ENCODE measurements at places on chromosomes 13 and 19.

DNA sequence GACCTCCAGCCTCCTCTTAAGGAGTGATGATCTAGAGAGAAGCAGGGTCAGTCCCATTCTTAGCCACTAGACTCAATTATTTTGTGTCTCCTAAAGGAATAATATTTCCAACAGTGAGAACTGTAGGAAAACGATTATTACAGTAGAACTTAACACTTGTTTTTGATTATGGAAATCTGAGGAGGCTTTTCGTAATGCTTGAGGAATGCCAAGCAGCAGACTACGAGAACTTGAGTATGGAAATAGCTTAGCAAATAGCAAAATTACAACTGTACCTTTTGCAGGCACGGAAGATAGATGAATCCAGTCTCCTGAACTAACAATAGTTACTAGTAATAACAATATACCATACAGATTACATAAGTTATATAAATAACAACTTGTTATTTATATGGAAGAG is 12.2 kb downstream of the BRD4 start:
- no peaks in the 10 kb centered on the region for H3K36me3 ChIP-seq
- H3K4me1 ChIP-seq = peaks cover 98% of the 10 kb centered on the region
- peak overlapping the region; percentile 36 for H3K27ac ChIP-seq
- DNase-seq = no peak
- no peak overlapping the region for H3K4me3 ChIP-seq

- H3K4me3 ChIP-seq = no peak overlapping the region
- H3K4me1 ChIP-seq = no peaks in the 10 kb centered on the region
- H3K27ac ChIP-seq = no peak overlapping the region
Observed at GRCh38 chr19:28399187-28399586, 813.8 kb downstream of the UQCRFS1 start.

DNA sequence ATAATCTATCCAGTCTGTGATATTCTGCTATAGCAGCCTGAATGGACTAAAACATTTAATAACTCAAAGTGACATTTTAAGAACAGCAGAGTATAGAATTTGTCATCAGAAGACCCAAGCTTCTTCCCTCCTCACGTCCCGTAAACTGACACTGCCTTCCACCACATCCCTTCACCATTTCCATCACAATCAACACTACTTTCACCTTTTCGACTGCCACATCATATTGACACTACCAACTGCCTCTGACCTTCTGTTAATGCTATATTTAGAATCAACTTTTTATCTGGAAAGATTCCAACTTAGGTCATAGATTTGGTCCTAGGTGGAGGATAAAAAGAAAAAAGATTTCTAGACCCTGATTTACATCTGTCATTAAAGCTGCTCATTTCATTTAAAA is 39.6 kb downstream of the STOML3 start:
- H3K4me3 ChIP-seq = no peak overlapping the region
- no peaks in the 10 kb centered on the region for H3K4me1 ChIP-seq
- H3K27ac ChIP-seq = no peak overlapping the region
- DNase-seq = no peak

GRCh38 chr13:90806016-90806615 is 541.4 kb upstream of the MIR17HG start:
- H3K27ac ChIP-seq = no peak overlapping the region
- H3K4me3 ChIP-seq = no peak overlapping the region
- H3K4me1 ChIP-seq = no peaks in the 10 kb centered on the region
- H3K27me3 ChIP-seq = no peaks in the 10 kb centered on the region
- no peaks in the 10 kb centered on the region for H3K36me3 ChIP-seq

DNA sequence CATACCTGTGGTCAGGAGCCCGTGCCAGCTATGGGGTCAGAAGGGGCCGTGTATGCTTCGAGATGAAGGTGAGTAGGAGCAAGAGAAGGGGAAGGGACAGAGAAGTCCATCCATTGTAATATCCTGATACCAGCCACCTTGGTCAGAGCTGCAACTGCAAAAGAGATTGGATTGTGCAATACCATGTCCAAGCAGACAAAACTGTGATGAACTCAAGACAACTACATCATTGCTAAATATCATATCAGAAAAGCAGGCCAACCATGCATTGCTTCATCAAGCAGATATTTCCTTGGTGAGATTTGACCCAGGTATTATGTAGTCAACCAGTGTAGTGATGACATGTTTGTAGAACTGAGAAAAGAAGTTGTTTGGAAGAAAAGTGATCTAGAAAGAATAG is 12.1 kb downstream of the HNRNPUL1 start:
- H3K4me3 ChIP-seq = no peak overlapping the region
- no peak for DNase-seq
- no peak overlapping the region for H3K27ac ChIP-seq
- no peaks in the 10 kb centered on the region for H3K4me1 ChIP-seq
- H3K36me3 ChIP-seq = peaks cover 100% of the 10 kb centered on the region

DNA sequence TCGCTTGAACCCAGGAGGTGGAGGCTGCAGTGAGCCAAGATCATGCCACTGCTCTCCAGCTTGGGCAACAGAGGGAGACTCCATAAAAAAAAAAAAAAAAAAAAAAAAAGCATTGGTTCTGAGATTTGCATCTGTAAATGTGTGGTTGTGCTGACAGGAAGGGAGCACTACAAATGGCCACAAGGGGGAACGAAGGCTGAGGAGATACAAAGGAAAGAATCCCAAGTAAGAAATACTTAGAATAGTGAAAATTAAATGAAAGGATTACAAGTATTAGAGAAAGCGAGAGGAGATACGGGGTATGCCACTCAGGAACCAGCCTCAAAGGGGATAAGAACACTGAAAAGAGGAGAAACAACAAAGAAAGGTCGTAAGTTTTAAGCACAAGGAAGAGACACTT is 284.9 kb downstream of the KLF12 start:
- no peaks in the 10 kb centered on the region for H3K36me3 ChIP-seq
- no peak overlapping the region for H3K4me3 ChIP-seq
- DNase-seq = no peak

- H3K27me3 ChIP-seq = no peaks in the 10 kb centered on the region
- H3K4me3 ChIP-seq = no peak overlapping the region
- H3K4me1 ChIP-seq = peaks cover 74% of the 10 kb centered on the region
- H3K36me3 ChIP-seq = peaks cover 40% of the 10 kb centered on the region
- H3K27ac ChIP-seq = peak overlapping the region; percentile 95
Observed at GRCh38 chr19:54209058-54209810, 8.6 kb downstream of the RPS9 start.

DNA sequence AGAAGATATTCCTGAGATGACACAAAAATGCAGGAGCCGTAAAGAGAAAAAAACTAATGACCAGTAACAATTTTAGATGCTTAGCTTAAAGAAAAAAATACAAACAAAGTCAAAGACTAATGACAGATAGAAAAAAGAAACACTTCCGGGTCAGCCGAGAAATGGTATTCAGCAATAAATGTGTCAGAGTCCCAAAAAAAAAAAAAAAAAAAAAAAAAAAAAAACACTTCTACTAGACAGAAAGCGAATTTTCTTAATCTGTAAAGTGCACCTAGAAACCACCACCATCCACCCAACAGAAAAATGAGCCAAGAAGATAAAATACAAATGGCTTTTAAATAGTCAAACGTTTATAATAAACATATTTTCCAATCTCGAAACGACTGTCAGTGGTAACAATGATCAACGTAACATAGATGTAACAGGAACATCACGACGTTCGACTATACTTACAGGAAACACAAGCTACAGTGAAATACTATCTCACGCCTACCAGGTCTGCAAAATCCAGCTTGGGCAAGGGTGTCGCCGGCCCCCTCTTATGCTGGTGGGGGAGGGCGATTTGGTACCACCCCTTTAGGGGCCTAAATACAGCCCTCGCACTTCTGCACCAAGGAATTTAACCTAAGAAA is 10.6 kb downstream of the ABHD17A start:
- no peaks in the 10 kb centered on the region for H3K27me3 ChIP-seq
- peak overlapping the region; percentile 99 for H3K4me3 ChIP-seq
- H3K36me3 ChIP-seq = peaks cover 34% of the 10 kb centered on the region
- peak overlapping the region; percentile 97 for H3K27ac ChIP-seq
- no peak for DNase-seq
- H3K4me1 ChIP-seq = peaks cover 52% of the 10 kb centered on the region

DNA sequence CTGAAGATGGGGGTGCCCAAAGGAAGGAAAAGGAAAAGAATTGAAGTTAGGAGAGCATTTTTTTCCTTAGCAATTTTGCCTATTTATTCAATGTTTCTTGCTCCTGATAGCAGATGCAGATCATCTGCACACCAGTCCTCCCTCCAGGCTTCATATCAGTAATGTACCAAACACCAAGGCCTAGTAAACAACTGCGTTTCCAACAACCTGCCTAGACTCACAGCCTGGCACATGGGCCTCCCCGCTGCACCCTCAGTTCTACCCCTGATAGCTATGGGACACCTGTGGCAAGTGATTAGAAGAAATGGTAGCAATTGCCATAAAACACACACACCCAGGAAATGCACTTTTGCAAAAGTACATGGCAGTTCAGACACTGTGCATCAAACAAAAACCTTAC is 30.4 kb upstream of the HMGB1 start:
- no peaks in the 10 kb centered on the region for H3K36me3 ChIP-seq
- no peak overlapping the region for H3K27ac ChIP-seq
- no peaks in the 10 kb centered on the region for H3K4me1 ChIP-seq

DNA sequence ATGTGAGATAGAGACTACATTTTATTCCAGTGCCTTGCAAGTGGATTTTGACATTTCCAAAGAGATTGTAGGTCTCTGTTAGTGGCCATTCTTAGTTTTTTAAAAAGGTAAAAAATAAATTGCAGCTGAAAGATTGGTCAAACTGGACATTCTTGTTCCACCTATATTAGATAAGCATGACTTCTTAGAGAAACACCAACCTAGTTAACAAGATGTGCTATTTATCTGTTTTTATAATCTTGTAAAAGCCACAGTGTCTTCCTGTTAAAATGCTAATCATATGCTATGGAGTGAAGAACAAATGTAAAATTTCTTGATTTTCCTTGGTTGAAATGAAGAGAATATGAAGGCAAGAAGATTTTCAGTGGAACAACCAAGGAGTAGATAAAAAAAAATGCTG is 33.4 kb upstream of the GPR183 start:
- no peaks in the 10 kb centered on the region for H3K27me3 ChIP-seq
- peaks cover 50% of the 10 kb centered on the region for H3K36me3 ChIP-seq
- DNase-seq = no peak
- no peak overlapping the region for H3K4me3 ChIP-seq
- H3K4me1 ChIP-seq = no peaks in the 10 kb centered on the region
- no peak overlapping the region for H3K27ac ChIP-seq

- H3K27me3 ChIP-seq = no peaks in the 10 kb centered on the region
- no peak overlapping the region for H3K27ac ChIP-seq
- no peak overlapping the region for H3K4me3 ChIP-seq
- no peaks in the 10 kb centered on the region for H3K4me1 ChIP-seq
- peaks cover 78% of the 10 kb centered on the region for H3K36me3 ChIP-seq
Observed at GRCh38 chr19:33118643-33119042, 13.3 kb upstream of the WDR88 start.

DNA sequence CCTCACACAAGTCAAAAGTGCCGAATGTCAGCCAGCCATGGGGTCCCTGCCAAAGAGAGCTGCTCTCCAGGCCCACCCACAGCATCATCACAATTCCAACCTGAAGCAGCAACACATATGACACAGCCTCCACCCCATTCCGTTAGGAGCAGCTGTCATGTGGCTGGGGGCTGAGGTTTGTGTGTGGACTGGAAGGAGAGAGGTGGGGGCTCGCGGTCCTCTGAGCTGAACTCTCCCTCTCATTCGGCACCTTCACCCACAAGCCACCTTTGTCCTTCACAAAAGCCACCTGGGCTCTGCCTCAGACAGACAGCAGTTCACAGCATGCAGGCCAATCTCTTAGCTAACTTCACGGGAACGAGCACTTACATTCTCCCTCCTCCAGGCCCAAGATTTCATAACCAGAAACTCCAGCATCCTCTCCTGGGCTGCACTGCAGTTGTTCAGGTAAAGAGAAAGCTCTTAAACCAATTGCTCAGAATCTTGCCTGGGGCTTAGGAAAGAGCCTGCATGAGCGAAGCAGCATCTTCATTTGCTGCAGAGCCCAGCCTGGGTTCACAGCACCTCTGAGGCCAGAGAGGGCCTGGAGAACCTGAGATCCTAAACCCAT is 7.2 kb downstream of the RAB20 start:
- peaks cover 38% of the 10 kb centered on the region for H3K4me1 ChIP-seq
- DNase-seq = no peak
- no peak overlapping the region for H3K27ac ChIP-seq
- H3K4me3 ChIP-seq = no peak overlapping the region

DNA sequence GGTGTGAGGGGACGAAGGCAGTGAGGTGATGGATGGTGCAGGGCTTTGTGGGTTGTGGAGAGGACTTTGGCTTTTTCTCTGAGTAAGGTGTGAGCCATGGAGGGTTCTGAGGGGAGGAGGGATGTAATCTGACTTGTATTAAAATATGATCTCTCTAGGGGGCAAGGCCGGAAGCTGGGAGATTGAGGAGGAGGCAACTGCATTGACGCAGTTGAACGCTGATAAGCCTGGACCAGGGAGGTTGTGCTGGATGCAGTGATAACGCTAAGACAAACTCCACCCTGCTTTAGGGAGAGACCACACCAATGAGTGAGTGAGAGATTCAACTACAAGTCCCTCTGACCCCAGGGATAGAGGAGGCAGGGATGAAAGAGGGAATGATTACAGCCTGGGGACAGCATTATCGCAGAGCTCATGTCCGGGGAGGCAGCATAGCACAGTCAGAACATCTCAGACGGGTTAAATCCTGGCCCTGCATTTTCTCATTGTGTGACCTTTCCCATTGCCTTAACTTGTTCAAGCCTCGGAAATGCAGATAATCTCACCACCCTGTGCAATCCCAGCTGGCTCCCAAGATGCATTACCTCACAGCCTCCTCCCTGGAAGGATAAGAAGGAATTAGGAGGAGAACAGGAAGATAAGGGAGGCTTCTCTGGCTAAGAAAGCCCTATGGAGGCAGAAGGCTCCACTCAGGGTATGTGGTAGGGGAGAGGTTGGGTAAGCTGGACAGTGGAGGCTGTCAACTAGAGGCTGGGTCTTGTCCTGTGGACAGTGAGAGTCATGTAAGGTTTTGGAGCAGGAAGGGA is 124.2 kb downstream of the CACNA1A start:
- H3K4me1 ChIP-seq = no peaks in the 10 kb centered on the region
- no peak overlapping the region for H3K4me3 ChIP-seq
- no peaks in the 10 kb centered on the region for H3K36me3 ChIP-seq
- no peak for DNase-seq

GRCh38 chr19:57068921-57069697 is 50.7 kb upstream of the USP29 start:
- no peaks in the 10 kb centered on the region for H3K4me1 ChIP-seq
- H3K27me3 ChIP-seq = no peaks in the 10 kb centered on the region
- no peak for DNase-seq
- H3K36me3 ChIP-seq = no peaks in the 10 kb centered on the region
- H3K27ac ChIP-seq = no peak overlapping the region

DNA sequence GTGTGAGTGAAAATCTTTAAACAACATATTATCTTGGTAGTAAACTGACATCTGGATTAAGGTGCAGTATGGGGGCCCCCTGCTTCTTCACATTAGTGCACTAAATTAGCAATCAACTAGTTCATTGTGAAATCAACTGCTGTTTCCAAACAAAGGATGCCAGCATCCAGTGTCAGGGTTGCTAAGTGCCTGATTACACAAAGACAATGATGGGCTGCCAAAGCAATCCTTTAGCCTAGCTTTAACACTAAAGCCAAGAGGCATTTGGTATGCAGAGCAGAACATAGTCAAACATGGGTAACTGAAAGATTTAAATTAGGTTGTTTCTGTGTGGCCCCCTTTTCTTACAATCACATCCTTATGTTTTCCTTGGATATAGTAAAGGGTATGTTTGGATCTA is 543.1 kb upstream of the SLITRK5 start:
- DNase-seq = no peak
- H3K4me3 ChIP-seq = no peak overlapping the region
- no peaks in the 10 kb centered on the region for H3K4me1 ChIP-seq
- no peak overlapping the region for H3K27ac ChIP-seq
